Coronary artery (tissue), 2 donors: ENCODE measurements at places on chromosomes 3 and 15.

DNA sequence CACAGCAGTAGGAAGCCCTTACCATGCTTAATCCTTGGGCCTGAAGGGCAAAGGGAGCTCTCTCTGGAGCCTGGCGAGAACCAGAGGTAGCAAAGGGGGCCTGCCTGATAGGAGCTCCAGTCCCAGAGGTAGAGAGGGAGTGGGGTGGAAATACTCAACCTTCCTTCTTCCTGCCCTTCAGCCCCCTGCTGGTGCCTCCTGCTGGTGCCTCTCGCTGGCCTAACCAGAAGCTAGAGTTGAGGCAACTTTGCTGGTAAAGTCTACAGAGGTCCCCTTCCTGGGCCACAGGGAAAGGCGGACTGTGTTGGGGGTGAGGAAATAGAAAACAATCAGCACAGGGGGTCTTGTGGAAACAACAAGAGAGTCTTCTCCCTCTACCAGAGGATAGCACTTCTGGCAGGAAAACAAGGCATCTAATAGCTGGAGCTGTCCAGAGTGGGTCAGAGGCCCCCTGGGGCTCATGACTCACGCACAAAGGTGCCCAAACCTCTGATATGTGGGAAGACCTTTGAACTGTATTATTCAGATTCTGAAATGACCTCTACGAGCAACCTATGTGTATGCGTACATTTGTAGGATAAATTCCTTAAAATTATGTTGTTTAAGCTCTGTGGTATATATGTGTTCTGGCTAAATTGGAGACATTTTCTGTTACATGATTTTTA is 133.9 kb downstream of the LRRC28 start:
- no peak for DNase-seq

- no peak for DNase-seq
Measured at GRCh38 chr15:41022487-41023090, 69.3 kb downstream of the CHAC1 start.

DNA sequence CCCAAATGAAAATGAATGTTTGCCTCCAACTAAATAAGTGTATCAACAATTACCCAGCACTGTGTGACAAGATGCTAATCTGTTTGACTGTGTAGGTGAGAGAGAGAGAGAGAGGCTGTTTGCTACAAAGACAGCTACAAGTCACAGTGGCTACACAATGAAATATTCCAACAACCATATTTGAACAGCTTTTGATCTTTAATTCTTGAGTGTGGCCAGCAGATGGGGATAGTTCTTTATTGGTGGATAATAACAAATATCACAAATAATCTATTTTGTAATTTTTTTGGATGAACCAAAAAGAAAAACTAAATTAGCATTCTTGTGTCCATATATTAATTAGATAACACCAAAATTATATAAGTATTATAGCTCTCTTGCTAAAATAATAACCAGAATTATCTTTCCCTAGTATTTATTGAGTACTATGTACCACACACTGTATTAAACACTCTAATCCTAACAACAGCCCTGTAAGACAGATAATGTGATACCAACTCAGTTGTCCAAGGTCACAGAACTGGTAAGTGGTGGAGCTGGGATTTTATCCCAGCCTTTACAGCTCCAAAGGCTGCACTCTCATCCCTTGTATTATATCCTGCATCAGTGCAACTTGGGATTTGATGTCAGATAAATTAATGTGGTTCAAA is 61.9 kb upstream of the C3orf80 start:
- DNase-seq, result no peak

GRCh38 chr3:42665050-42665878 is 11.8 kb downstream of the ZBTB47 start:
- DNase-seq, result no peak

- DNase-seq, result no peak
Measured at GRCh38 chr15:96046620-96047240, 283.8 kb upstream of the NR2F2 start.

DNA sequence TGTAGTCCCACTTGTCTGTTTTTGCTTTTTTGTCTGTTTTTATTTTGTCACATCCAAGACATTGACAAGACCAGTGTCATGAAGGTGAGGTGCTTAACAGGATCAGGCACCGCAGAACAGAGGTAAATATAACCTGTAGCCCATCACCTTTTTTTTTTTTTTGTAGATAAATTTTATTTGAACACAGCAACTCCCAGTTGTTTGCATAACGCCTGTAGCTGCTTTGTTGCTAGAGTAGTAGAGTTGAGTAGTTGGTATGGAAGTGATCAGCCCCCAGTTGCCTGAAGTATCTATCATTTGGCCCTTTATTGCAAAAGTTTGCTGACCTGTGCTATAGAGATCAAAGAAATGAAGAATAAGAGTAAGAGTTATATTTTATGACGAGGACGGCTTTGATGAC is 135.0 kb downstream of the TCF12 start:
- no peak for DNase-seq

- no peak for DNase-seq
Measured at GRCh38 chr3:137852391-137852830, 88.3 kb downstream of the SOX14 start.

DNA sequence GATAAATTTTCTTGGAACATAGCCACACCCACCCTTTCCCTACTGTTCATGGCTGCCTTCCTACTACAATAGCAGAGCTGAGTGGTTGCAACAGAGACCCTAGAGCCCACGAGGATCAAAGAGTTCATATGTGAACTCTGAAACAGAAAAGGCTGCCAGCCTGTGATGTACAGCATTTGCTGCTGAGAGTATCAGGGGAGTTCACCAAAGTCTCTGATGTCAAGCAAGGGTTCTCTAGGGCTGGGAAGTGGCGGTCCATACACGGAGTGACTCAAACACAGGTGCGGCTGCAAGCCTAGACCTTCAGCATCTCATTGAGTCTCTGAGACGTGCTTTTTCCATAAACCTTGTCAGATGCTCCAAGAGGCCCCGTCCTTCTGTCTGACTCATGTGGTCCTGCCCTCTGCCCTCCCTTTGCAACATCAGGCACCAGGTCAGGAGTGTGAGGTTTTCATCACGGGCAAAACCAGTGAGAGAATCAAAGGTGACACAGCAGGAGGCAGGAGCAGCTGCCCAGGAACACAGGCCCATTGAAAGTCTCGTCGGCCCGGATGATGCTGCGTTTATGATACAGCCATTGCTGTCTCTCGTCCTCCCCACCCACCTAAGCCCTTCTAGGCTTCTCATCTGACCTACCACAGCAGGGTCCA is 42.9 kb downstream of the PCSK6 start:
- peak; percentile 72 for DNase-seq

DNA sequence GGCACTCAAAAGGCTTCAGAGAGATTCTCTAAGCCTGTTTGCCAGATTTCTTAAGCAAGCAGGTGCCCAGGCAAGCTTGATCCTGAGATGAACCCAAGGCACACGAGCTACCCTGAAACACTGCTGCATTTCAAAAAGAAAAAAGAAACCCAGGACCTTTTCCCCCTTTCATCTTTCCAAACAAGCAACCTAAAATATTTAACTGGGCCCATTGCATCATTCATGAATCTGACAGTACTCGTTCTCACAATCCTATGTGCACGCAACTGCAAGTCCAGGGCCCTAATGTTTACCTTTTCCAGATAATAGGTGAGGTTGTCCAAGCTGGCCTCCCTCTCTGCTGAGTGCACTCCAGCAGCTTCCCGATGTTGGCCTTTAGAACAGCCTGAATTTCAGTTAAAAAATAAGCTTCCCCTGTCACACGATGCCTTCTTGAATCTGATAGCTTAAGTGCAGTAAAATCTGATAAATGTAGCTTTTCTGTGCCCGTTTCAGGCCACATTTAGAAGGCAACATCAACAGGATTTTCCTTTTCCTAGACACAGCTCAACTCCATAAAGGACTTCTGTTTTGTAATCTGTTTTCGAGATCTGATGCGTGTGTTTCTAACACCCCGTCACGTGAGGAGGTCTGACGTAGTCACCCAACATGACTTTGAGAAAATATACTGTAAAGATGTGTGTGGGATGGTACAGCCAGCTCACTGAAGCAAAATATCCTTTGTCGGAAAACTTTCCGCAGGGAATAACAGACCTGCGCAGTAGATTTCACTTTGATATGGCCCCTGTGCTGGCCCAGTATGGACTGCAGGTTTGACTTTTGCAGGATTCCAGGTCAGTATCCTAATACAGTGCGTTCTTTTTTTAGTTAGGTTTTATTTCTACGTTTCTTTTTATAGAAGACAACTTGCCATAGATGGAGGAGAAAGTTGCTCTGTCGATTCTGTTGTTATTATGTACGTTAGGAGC is 55.1 kb upstream of the RASA2 start:
- no peak for DNase-seq
